ENCODE measurements at places on chromosomes 4 and X.

DNA sequence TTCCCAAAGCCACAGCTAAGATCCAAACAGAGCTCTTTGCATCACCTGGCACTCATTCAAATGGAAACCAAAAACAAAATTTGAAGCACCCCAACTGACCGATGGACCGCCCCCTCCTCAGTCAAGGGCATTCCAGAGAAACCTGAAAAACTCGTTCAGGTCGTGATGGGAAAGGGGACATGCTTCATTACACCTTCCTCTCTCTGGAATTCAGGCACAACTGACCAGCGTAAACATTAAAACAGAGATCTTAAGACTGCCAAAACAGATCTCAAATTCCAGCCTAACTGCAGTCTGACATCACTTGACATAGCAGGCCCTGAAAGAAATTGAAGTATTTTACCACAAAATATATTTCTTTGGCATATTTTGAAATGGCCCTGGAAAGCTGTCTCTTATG is 28.5 kb downstream of the PTTG2 start:
- no peak for DNase-seq

GRCh38 chrX:39133971-39134370 is 332.7 kb downstream of the MID1IP1 start:
- no peak for DNase-seq

- no peak for DNase-seq
Measured at GRCh38 chr4:18957716-18958115, 936.2 kb upstream of the LCORL start.

DNA sequence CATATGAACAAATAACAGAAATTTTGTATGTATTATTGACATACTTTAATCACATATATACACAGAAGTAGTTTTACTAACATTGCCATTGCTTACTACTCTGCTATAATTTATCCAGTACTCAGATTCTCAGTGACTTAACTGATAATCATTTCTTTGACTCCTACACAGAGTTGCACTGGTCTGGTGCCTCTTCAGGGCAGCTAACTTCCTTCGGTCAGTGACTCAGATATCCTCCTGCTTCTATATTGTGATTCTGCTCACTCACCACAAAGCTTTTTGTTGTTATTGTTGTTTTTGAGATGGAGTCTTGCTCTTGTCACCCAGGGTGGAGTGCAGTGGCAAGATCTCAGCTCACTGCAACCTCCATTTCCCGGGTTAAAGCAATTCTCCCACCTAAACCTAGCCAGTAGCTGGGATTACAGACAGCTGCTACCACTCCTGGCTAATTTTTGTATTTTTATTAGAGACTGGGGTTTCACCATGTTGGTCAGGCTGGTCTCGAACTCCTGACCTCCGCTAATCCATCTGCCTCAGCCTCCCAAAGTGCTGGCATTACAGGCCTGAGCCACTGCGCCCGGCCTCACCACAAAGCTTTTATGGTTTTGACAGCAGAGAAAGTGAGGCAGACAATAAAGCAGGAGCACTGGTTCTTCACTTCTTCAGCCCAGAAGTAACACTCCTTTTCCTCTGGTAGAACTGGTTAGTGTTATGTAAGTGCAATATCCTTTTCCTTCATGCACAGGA is 499.3 kb downstream of the EPHA5 start:
- no peak for DNase-seq

DNA sequence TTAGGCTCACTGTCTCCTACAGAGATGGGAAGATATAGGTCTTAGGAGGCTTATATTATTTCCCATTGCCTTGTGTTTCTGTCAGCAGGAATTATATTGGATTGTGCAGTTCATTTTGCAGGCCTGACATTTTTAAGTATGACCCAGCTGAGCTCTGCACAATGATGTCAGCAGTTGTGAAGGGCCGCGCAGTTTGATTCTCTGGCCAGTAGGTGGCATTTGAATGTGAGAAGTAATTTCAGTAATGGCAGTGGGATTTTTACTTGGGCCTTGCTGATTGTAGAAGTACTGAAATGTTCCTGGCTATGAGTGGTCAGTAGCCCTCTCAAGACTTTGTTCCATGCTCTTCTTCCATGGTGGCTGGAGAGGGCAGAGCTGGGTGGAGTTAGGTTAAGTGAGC is 247.2 kb upstream of the MTMR8 start:
- DNase-seq: no peak

DNA sequence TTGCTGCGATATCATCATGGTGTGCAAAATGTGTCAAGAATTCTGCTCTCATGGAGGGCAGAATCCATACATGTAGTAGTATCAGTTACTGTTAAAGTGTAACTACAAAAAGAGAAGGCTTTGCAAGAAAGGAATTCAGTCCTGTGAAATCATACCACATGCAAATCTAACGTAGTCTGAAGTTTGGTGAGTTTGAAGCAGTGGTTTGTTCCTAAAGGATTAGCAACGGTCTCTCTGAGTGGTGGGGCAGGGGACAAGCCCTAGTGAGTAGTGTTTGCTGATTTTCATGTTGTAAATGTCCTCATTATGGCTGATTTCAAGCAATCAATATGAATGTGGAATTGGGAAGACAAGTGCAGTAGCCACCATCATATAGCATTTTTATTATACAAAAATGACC is 47.1 kb upstream of the CLNK start:
- DNase-seq: no peak

- no peak for DNase-seq
Measured at GRCh38 chr4:791252-791897, 34.6 kb downstream of the CPLX1 start.

DNA sequence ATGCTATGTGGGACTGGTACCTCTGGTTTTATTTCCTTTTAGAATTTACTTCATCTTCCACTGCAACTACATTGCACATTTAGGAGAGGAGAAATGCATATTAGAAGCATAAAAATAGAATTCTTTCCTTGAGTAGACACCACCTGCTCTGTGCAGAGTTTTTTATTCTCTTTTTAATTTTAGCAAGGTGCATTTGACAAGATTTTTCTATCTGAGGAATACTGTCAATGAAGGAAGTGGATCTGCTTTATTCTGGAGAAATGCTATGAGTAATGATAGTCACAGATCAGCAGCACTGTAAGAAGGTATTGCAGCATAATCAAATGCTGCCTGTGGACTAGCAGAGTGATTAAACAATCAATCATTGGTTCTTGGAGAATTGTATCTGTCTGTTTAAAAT is 1038.3 kb downstream of the RAPGEF2 start:
- DNase-seq: no peak

DNA sequence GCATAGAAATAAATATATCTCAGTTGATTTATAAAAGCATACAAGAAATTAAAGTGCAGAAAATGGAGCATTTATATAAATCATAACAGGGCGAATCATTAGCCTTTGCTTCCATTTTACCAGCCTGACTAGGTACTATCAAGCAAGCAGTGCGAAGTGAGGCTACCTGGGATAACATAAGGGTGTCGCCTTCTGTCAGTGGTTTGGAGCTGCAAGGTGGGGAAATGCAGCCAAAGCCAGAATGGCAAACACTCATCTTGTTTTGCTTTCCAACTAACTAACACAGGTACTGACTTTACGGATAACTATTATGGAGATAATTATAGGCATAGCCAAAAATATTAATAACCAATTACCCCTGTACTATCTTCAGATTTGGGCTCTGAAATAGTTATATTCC is 1459.8 kb downstream of the RAPGEF2 start:
- no peak for DNase-seq

GRCh38 chrX:721354-721753 is 90.8 kb downstream of the SHOX start:
- no peak for DNase-seq

- DNase-seq: no peak
Measured at GRCh38 chr4:74527049-74527448, 82.1 kb downstream of the AREG start.

DNA sequence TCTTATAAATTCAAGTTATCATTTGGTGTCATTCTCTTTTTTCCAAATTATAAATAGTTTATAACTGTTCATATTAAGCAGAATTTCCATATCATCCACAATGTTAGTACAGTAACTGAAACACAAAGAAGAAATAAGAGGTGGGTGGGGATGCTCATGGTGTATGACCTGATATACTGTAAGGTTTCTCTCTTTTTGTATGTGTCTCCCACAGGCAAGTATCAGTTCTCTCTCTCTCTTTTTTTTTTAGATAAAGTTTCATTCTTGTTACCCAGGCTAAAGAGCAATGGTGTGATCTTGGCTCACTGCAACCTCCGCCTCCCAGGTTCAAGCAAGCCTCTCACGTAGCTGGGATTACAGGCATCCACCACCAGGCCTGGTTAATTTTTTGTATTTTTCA is 43.7 kb upstream of the UGT2A3 start:
- no peak for DNase-seq

- no peak for DNase-seq
Measured at GRCh38 chr4:48379587-48380180, 38.4 kb downstream of the SLAIN2 start.

GRCh38 chrX:22542641-22543040 is 269.9 kb downstream of the CBLL2 start:
- DNase-seq: no peak

GRCh38 chr4:129682586-129682985 is 586.6 kb downstream of the C4orf33 start:
- no peak for DNase-seq

DNA sequence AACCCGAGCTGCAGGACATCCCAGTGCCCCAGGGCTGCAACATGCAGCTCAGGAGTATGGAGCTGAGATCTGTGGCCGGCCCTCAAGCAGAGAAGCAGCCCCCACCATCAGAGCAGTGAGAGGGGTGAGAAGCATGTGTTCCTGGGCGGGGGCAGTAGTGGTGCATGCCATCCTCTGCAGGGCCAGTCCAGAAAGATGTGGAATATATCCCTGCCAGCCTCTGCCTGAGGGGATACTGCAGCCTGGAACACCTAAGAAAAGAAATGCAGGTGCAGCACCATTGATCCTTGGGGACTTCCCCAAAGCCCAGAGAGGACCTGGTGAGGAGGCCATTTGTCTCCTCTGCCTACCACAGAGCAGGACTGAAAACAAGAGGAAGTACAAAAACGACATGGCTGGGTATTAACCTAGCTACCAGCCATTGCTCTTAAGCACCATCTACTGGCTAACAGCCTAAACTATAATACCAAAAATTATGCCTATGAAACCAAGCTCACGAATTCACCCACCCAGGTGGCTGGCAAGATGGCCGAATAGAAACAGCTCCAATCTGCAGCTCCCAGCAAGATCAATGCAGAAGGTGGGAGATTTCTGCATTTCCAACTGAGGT is 158.8 kb downstream of the ADGRA3 start:
- DNase-seq: peak; percentile 66

- peak; percentile 68 for DNase-seq
Measured at GRCh38 chr4:153785910-153786721, 2.8 kb downstream of the SFRP2 start.

GRCh38 chrX:46642145-46642544 is 68.6 kb downstream of the CHST7 start:
- peak; percentile 57 for DNase-seq

- DNase-seq: no peak
Measured at GRCh38 chr4:123412091-123412505, 15.5 kb downstream of the SPRY1 start.

DNA sequence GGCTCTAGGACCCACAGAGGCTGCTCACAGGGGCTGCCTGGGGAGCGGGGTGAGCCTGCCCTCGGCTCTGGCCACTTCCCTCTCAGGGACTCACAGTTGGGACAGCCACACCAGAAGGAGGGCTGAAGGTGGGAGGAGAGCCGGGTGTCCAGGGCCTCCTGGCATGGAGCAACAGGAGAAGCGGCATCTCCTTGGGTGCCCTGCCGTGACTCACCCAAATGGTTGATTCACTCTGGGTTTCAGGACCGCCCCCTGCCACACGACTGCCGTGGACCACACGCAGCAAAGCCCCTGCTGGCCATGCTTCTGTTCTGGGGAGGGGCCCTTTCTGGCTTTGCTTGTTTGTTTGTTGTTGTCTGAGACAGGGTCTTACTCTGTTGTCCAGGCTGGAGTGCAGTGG is 86.0 kb upstream of the AFAP1 start:
- no peak for DNase-seq

- DNase-seq: no peak
Measured at GRCh38 chrX:153353416-153353815, 19.5 kb downstream of the ZNF275 start.

DNA sequence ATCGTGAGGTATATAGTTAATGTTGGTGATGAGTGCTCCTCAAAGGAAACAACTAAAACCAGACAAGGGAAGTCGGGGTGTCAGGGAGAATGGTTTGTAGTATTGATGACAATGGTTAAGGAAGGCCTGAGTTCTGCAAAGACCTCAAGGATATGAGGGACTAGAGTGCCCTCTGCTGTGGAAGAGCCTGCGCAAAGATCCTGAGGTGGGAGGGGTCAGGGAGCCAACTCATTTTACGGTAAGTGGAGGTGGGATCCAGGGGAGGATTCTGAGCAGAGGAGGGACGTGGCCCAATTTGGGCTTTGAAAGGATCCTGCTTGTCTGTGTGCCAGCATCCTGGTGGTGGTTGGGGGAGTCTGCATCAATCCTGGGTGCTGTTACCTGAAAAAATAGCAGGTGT is 11.3 kb downstream of the UBA1 start:
- no peak for DNase-seq

DNA sequence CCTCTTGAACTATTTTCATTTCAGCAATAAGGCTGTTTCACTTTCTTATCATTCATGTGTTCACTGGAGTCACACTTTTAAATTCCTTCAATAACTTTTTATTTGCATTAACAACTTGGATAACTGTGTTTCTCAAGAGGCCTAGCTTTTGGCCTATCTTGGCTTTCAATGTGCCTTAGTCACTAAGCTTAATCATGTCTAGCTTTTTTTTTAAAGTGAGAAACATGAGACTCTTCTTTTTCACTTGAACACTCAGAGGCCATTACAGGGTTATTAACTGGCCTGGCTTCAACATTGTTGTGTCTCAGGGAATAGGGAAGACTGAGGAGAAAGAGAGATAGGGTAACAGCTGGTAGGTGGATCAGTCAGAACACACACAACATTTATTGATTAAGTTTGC is 64.0 kb upstream of the VCX2 start:
- peak; percentile 20 for DNase-seq

- DNase-seq: no peak
Measured at GRCh38 chr4:86279293-86279960, 80.4 kb downstream of the MAPK10 start.

- no peak for DNase-seq
Measured at GRCh38 chr4:106367072-106367471, 1.5 kb downstream of the GIMD1 start.

DNA sequence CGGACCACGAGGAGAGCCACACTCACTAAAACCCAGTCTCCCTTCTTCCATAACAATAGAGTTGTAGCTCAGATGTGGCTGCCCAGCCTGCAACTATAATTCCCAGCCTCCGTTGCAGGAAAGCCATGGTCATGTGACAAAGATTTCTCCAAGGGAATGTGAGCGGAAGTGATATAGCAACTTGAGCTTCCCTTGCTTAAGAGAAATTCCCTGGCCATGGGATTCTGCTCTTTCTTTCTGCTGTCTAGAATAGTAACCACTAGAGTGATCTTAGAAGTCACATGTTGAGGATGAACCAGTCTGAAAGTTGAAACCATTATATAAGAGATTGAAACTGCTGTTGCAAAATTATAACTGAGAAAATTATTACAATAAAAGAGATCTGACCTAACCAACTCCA is 86.4 kb upstream of the MED14 start:
- DNase-seq: no peak

DNA sequence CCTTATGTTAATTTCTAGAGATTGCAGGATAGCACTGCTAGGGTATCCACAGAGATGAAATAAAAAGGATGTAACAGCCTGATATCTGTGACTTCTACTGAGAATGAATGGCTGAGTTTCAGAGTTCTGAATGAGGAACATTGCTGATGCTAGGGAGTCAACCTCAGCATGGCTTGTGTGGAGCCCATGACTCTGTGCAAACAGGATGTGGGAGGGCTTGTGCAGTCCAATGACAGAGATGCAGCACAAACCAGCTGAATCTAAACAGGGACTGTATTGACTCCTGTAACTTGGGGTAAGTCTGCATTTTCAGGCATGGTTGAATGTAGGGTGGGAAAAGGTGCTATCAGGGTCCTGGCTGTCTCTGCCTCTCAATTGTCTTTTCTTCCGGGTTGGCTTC is 5.3 kb upstream of the RASL11B start:
- DNase-seq: no peak
